Suppressor macrophage (primary cell): ENCODE measurements at places on chromosomes 1 and 21.
A peak's percentile ranks its signal among the peaks of the same experiment; 100 is the strongest.

DNA sequence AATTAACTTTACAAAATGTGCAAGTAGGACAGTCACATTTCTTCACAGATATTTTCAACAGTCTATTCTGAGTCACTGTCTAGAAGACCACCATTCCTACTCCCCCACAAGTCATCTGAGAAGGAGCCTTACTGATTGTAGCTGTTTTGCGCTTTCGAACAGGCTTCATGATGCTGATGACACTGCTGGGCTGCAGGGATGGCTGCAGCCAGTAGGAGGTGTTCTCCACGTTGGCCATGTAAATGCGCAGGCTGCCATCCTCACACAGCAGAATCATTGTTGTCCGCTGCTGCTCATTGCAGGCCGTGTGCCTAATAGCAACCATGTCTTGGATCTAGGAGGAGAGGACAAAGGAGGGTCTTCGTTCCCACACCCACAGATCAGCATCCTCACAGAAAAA is 56.9 kb downstream of the UBR4 start:
- no peak for DNase-seq

- no peak for DNase-seq
These were observed 16.5 kb upstream of the EDN2 start for GRCh38 chr1:41500781-41501518.

GRCh38 chr1:72662918-72663317 is 380.6 kb upstream of the NEGR1 start:
- no peak for DNase-seq

GRCh38 chr21:36162631-36163030 is 6.0 kb downstream of the DOP1B start:
- DNase-seq = no peak

GRCh38 chr1:200305806-200306205 is 104.0 kb downstream of the ZNF281 start:
- DNase-seq = no peak

- DNase-seq = no peak
These were observed 81.5 kb upstream of the LPGAT1 start for GRCh38 chr1:211912038-211912437.

GRCh38 chr1:242828199-242828598 is 303.7 kb upstream of the PLD5 start:
- DNase-seq = no peak

DNA sequence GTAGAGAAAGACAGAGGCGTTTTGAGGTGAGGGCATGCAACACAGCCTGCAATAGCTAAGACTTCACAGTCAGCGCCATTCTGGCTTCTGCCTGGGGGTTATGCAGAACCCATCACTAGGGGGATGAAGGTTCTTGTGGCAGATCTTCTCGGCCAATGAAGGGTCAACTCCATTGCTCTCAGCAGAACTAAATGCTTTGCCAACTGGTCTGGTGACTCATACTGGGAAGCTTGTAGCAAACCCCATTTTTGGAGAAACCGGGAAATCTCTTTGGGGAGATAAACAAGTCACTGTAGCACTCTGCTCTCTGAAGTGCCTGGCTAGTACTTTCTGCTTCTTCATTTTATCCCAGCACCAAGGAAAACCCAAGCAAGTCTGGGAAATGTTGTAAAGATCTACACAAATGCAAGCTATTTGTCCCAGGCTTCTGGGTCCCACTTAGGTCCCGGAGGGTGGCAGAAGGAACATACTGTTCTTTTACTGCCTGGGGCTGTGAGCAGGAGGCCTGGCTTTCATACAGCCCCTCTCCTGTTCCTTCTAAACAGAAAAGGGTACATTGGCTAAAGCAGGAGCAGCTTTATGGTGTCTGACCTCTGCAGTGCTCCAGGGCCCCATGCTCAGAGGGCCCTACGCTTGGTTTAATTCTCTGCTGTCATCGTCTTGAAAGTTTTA is 28.8 kb downstream of the SHISA4 start:
- no peak for DNase-seq

- DNase-seq = no peak
These were observed 9.9 kb upstream of the LMO4 start for GRCh38 chr1:87318806-87319205.

- no peak for DNase-seq
These were observed at the start of gene RXRG for GRCh38 chr1:165444897-165445370. Gene RXRG, minus strand, starts transcription at chr1:165445126. Its CDS starts 233 bp downstream, at chr1:165444893.

GRCh38 chr21:31991356-31992331 is 118.8 kb downstream of the HUNK start:
- DNase-seq = no peak

GRCh38 chr1:30982937-30983336 is 74.4 kb upstream of the SDC3 start:
- peak; percentile 84 for DNase-seq

DNA sequence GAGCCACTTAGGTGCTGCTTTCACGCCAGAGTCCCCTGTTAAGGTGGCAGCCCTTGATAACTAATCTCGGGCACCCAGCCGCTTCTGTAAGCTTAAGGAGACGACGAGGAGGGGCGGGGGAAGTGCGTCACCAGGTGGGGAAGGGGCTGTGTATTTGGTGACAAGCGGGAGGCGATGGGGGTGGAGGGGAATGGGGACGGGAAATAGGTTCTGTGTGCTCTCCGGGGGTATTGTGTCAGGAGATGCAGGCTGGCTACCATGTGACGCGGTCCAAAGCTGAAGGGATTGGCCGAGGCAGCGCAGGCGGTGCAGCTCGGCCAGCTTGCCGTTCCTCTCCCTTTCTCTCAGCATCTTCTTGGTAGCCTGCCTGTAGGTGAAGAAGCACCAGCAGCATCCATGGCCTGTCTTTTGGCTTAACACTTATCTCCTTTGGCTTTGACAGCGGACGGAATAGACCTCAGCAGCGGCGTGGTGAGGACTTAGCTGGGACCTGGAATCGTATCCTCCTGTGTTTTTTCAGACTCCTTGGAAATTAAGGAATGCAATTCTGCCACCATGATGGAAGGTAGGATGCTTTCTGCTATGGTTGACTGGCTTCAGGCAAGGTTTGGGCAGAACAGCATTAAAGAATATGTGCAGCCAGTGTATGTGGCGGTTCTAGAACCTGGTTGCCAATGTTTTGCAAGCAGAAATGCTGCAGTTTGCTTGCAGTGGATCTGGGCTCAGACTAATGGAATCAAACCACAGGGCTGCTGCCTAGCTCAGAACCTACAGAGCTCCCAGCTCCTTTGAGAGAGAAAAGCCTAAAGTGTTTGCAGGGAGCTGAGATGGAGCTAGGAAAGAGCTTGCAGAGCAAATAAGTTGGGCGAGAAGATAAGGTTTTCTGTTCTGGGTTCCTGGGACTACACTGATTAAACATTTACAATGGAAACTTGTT is at the start of gene SGIP1:
Gene SGIP1 (plus strand): TSS at position 350 of the 937 bp plus-strand sequence. CDS start 206 bp downstream, at position 556.
- peak; percentile 15 for DNase-seq

DNA sequence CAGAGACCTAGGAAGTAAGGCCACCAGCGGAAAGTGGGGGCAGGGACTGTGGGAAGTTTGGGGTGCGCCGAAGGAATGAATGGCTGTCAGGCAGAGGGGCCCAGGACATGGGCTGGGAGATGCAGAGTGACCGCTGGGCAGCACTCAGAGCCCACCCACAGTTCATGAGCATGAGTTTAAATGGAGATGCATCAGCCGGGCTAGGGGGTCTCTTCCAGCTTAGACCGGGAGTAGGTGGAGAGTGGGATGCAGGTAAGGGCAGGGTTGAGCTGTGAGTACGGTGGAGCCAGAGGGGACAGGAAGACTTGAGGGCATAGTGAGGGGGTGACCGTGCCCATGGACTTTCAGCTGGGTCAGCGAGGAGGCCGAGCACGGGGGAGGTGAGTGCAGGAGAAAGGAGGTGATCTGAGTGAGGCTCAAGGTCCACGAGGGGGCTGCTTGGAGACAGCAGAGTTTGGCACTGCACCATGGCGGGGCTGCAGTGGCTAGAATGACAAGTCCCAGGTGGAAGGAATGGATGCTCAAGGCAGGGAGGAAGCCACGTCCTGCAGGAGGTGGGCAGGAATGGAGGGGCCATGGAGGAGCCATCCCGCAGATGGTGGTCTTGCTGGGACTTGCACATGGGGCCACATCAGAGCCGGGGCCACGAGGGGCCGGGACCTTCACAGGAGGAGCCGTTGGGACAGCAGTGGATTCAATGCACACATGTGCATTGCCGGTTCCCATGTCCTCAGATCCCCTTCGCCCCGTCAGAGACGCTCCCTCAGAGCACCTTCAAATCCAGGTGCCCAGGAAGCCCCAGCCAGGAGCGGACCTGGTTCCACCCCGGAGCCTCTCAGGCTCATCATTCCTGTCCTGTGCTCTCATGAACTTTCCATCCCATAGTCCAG is 34.9 kb downstream of the UBASH3A start:
- no peak for DNase-seq

- peak; percentile 19 for DNase-seq
These were observed 274.5 kb downstream of the TM2D1 start for GRCh38 chr1:61450454-61450853.

DNA sequence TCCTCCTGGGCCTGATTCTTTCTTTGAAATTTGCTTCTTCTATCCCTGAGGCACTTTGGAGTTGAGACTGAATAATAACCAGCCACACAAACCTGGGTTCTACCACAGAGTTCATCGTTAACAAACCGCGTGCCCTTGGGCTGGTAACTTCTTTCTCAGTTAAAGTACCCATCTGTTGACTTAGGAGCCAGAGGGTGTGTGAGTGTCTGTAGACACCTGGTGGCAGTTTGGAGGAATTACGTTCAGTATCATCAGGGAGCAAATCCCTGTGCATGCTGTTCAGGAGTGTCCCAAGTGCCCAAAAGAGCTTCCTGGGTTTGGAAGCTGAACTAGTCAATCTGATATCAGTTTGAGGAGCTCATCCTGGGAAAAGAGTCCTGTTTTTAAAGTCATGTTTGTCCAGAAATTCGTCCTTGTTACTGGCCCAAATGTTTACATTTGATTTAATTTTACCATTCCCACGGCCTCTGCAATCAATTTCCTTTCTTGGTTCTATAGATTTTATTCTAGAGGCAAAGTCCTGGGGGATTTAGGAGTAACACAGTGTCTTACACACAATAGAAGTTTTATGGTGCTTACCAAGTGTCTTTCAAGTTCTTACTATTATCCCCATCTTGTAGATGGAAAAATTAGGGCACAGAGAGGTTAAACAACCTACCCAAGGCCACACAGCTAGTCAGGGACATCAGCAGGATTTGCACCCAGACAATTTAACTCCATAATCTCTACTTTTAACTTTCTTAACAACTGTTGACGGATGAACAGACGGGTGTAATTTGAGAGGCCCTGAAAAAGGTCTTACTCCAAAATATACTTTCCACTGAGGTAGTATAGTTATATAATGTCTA is 26.7 kb upstream of the RPTN start:
- peak; percentile 63 for DNase-seq

DNA sequence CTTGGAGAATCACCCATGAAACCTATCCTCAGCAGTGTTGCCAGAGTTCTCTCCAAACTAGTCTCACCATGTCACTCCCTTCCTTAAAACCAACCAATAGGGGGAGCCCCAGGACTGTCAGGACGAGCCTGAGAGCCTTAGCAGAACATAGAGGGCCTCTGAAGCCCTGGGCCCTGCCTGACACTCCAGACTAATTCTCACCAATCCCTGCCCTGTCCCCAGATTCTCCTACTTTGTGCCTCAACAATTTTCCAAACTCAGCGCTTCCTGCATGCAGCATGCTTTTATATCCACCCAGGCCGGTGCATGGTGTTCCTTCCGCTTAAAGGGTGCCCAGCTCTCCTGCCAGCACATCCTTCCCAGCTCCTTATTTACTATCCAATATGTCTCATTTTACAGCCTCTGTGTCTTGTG is 42.7 kb downstream of the HSD3B1 start:
- DNase-seq = peak; percentile 93

DNA sequence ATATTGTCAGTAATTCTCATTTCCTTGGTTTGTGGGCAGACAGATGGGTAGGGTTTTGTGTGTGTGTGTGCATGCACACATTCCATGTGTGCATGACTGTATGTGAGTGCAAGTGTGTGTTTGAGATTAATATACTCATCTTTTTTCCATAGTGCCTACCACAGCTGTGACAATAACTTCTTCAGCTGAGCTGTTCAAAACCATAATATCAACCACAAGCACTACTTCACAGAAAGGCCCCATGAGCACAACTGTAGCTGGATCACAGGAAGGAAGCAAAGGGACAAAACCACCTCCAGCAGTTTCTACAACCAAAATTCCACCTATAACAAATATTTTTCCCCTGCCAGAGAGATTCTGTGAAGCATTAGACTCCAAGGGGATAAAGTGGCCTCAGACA is 149.3 kb downstream of the ADGRL2 start:
- DNase-seq = no peak

GRCh38 chr1:237671262-237671661 is 219.5 kb downstream of the ZP4 start:
- no peak for DNase-seq

- no peak for DNase-seq
These were observed 29.4 kb downstream of the FOXJ3 start for GRCh38 chr1:42305639-42306038.

- no peak for DNase-seq
These were observed 52.8 kb upstream of the SELENON start for GRCh38 chr1:25747046-25747719.

- DNase-seq = no peak
These were observed 30.5 kb upstream of the MACF1 start for GRCh38 chr1:39173995-39174380.

DNA sequence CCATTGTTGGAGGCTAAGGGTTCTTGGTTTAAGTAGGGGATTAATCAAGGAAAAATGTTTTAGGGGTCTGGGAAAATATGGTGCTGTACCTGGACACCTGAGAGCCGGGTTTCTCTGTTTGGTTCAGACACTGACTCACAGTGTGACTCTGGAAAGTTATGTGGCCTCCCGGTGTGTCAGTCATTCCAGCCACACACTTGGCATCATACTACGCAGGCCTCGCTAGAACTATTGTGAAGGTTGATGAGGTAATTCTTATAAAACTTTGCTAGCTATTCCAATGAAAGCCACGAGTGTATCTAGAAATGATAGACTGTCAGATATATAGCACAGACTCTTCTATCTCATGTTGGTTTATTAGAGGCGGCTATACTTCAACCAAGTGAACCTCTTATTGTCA is 4.8 kb upstream of the CAMSAP2 start:
- no peak for DNase-seq

DNA sequence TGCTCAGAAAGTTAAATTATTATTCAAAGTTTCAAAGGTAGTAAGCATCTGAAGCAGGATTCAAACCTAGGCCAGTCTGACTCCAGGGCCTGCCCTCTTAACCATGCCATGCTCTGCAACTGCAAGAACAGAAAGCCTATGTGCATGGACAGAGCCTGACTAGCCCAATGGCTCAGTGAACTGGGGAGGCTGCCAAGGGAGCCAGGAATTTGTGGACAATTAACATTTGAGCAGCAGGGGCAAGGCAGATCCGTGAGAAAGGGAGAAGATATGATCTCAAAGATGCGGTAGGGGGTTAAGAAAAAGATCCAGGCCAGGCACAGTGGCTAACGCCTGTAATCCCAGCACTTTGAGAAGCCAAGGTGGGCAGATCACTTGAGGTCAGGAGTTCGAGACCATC is 6.5 kb upstream of the ATP1A4 start:
- DNase-seq = no peak

DNA sequence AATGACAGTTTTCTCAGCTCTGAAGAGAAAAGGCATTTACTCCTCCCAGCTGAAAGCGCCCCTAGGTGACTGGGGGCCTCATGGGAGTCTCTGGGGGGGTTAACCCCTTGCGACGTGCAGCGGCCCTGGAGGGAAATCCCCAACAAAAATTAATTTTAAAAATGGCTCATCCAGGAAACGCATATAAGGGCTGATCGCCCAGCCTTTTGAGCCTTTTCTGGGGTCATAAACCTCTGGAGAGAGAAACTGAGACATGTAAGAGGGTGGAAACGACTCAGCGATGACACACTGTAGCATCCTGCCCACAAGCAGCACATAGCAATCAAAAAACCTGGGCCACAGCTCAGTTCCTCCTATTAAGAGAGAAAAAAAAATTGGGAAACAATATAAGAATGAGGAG is 20.4 kb upstream of the HPDL start:
- DNase-seq = no peak

GRCh38 chr1:219505886-219506285 is 107.0 kb downstream of the ZC3H11B start:
- DNase-seq = no peak
